Tracheal epithelial cell (primary cell): ENCODE measurements at places on chromosomes 1 and 21. TPM values are rescaled to one million over a fixed set of nuclear protein-coding genes. Genes with fewer than 3 reads are reported as not detected.

MACO1 gene
- 16.4 and 16.6 TPM in 2 replicates for total RNA-seq

CYP4A22 gene
- total RNA-seq, result not detected in 2 replicates

MIXL1 gene
- total RNA-seq, result not detected in 2 replicates

ESPN gene
- 14.5 and 17.3 TPM in 2 replicates for total RNA-seq

RNU1-3 gene
- total RNA-seq, result under 0.01 TPM in 2 replicates

FNBP1L gene
- total RNA-seq, result 20.5 and 43.6 TPM in 2 replicates

LDLRAD2 gene
- not detected in 2 replicates for total RNA-seq

TMEM81 gene
- total RNA-seq, result 0.96 and 2.3 TPM in 2 replicates

NT5C1A gene
- not detected in 2 replicates for total RNA-seq

RGS1 gene
- not detected in 2 replicates for total RNA-seq

CADM3 gene
- not detected in 2 replicates for total RNA-seq

OR2T35 gene
- not detected in 2 replicates for total RNA-seq

C1QC gene
- total RNA-seq, result not detected in 2 replicates

COL9A2 gene
- total RNA-seq, result 0.96 TPM in 1 of 2 replicates, not detected in the other

OLFML3 gene
- total RNA-seq, result 0.24 TPM in 1 of 2 replicates, not detected in the other

SELE gene
- 0.24 TPM in 1 of 2 replicates, not detected in the other for total RNA-seq

TSSK3 gene
- total RNA-seq, result not detected in 2 replicates

ZBTB37 gene
- total RNA-seq, result 2.9 and 3.4 TPM in 2 replicates

FALEC gene
- total RNA-seq, result not detected in 2 replicates

KCNH1 gene
- total RNA-seq, result 0.85 and 1.7 TPM in 2 replicates

CELA2B gene
- total RNA-seq, result not detected in 2 replicates

OR2G6 gene
- not detected in 2 replicates for total RNA-seq

KIF2C gene
- 1.1 and 3.6 TPM in 2 replicates for total RNA-seq
